ENCODE measurements at places on chromosomes 5 and 9. TPM values are rescaled to one million over a fixed set of nuclear protein-coding genes. Genes with fewer than 3 reads are reported as not detected.

- DNase-seq: no peak
- H3K4me3 ChIP-seq: no peak overlapping the region
- no peaks in the 10 kb centered on the region for H3K36me3 ChIP-seq
- H3K4me1 ChIP-seq: no peaks in the 10 kb centered on the region
- no peaks in the 10 kb centered on the region for H3K27me3 ChIP-seq
- no peak overlapping the region for H3K27ac ChIP-seq
Measured at GRCh38 chr9:72596451-72597180, 75.2 kb downstream of the TMC1 start.

GRCh38 chr9:18795947-18796671, 236.9 kb downstream of the SAXO1 start:
- no peak for DNase-seq
- no peak overlapping the region for H3K27ac ChIP-seq
- H3K4me1 ChIP-seq: no peaks in the 10 kb centered on the region

The SLC34A1 gene
- 0.20 TPM for total RNA-seq

The ADRA1B gene
- not detected for total RNA-seq

The WNK2 gene
- total RNA-seq: 0.69 TPM

The TXN gene
- total RNA-seq: 53.0 TPM

DNA sequence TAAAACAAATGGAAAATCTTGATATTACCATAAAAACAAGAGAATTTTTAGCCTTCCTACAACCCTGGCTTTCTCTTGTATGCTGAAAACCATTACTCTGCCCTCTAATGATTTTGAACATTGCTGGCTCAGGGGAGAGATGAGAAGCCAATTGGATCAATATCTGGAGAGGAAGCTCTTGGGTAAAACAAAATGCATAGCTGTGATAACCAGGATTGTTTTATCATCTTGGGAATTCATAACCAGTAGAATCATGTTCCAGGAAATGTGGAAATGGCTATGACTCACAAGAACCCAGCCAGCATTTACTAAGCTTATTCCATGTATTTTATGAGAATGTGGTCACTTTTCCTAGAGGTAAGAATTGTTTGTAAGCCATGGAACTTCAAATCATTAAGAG, 51.1 kb upstream of the CTNND2 start:
- no peak for DNase-seq
- H3K36me3 ChIP-seq: no peaks in the 10 kb centered on the region
- no peak overlapping the region for H3K4me3 ChIP-seq
- H3K4me1 ChIP-seq: no peaks in the 10 kb centered on the region
- H3K27ac ChIP-seq: no peak overlapping the region
- H3K27me3 ChIP-seq: no peaks in the 10 kb centered on the region

- no peak overlapping the region for H3K4me3 ChIP-seq
- H3K27ac ChIP-seq: no peak overlapping the region
- DNase-seq: no peak
- no peaks in the 10 kb centered on the region for H3K36me3 ChIP-seq
- no peaks in the 10 kb centered on the region for H3K4me1 ChIP-seq
Measured at GRCh38 chr5:122880170-122880689, 34.8 kb downstream of the SNX24 start.

DNA sequence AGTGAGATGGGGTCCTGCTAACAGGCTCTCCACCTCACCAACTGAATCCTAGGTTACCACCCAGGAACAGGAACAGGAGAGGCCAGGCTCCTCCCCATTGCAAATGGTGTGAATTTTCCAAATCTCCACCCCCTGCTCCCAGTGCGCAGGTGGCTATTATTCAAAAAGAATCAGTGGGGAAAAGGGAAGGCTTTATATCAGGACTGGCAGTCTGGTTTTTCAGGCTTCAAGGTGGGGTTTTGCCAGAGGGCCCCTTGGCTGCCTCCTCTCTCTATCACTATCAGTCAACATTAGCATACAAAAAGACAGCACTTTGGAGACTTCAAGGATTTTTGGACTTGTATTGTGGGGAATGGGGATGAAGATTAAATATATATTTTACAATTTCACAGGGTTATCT, 1817.6 kb upstream of the C9orf72 start:
- no peak overlapping the region for H3K4me3 ChIP-seq
- H3K27me3 ChIP-seq: no peaks in the 10 kb centered on the region
- H3K27ac ChIP-seq: no peak overlapping the region
- no peak for DNase-seq
- no peaks in the 10 kb centered on the region for H3K4me1 ChIP-seq

The SLC4A9 gene
- total RNA-seq: 0.96 TPM

DNA sequence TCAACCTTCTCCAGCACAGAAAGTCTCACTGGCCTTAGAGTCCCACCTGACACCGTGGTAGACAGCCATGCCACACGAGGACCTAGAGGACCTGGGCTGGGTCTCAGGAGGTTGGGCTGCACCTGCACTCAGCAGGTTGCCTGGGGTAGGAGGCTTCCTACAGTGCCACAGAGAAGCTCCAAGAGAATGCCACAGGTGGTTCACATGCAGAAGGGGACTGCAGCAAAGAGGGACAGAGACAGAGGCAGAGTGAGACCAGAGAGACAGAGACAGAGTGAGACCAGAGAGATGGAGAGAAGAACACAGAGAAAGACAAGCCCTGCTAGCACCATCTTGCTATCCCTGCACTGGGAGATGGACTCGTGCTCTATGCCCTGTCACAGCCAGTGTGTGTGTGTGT, 5.7 kb downstream of the CAMK2A start:
- H3K27ac ChIP-seq: no peak overlapping the region
- DNase-seq: no peak
- no peaks in the 10 kb centered on the region for H3K27me3 ChIP-seq
- H3K4me3 ChIP-seq: no peak overlapping the region

GRCh38 chr5:139895647-139896046, 100.0 kb downstream of the PSD2 start:
- H3K36me3 ChIP-seq: no peaks in the 10 kb centered on the region
- no peak overlapping the region for H3K27ac ChIP-seq
- H3K4me3 ChIP-seq: no peak overlapping the region
- H3K4me1 ChIP-seq: no peaks in the 10 kb centered on the region
- H3K27me3 ChIP-seq: no peaks in the 10 kb centered on the region
- no peak for DNase-seq

The PCDHB4 gene
- total RNA-seq: not detected

The SPATA31D4 gene
- not detected for total RNA-seq

The ABHD17B gene
- 19.4 TPM for total RNA-seq

DNA sequence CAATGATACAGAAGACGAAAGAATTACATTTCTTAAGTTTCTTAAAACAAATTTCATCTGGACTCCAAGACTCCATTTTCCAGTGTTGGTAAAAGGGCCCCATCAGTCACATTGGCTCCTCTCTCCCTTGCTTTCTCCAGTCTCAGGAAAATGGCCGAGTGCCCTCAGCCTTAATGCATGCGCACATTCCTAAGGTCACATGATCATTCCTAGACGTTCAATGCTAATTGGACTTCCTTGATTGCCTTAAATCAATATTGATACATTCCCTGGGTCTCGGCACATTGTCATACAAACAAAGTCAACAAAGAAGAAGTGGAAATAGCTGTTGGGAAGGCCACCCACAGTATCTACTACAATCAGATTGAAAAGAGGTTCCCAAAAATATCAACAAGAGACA, 413.6 kb upstream of the GRAMD2B start:
- H3K27ac ChIP-seq: no peak overlapping the region
- no peaks in the 10 kb centered on the region for H3K4me1 ChIP-seq
- no peak overlapping the region for H3K4me3 ChIP-seq
- no peak for DNase-seq

The PLEKHG4B gene
- 2.0 TPM for total RNA-seq

The GLRA1 gene
- total RNA-seq: not detected

DNA sequence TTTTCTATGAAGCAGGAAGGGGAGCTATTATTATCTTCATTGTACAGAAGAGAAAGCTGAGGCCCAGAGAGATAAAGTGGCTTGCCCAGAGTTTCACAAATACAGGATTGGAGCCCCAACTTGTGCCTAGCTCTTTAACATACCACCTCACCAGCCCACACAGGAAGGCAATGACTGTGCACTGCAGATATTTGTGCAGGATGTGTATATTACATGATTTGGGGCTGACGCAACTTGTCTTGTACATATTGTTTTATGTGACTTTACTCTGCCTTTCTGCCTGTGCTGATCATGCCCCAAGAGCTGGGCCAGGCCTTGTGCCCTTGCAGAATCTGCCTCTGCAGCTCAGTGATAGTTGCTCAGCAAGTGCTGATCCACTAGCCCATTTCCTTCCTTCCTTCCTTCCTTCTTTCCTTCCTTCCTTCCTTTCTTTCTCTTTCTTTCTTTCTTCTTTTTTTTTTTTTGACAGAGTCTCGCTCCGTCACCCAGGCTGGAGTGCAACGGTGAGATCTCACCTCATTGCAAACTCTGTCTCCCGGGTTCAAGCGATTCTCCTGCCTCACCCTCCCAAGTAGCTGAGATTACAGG, 106.6 kb upstream of the TBCA start:
- H3K4me3 ChIP-seq: no peak overlapping the region
- H3K27ac ChIP-seq: no peak overlapping the region
- no peaks in the 10 kb centered on the region for H3K4me1 ChIP-seq
- DNase-seq: no peak
- no peaks in the 10 kb centered on the region for H3K36me3 ChIP-seq

The BNC2 gene
- 0.05 TPM for total RNA-seq

GRCh38 chr9:114799925-114800324, 5.9 kb downstream of the TNFSF15 start:
- H3K27me3 ChIP-seq: no peaks in the 10 kb centered on the region
- no peaks in the 10 kb centered on the region for H3K4me1 ChIP-seq
- no peak overlapping the region for H3K4me3 ChIP-seq

DNA sequence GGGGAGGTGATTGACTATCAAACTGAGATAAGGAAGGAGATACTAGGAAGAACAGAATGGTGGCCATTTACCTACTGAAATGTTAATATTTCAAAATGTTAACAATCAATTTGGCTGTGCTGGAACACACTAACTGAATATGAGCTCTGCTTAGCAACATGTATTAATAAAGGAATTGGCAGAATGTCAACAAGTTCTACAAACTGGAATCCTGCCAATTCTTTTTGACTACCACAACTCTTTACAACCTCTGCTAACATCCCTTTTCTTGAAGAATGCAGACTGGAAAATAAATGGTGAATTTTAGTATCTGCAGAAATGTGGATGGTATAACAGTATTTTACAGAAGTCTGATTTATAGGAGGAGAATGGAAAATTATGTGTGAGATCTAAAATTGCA, 446.4 kb downstream of the ISL1 start:
- H3K4me1 ChIP-seq: no peaks in the 10 kb centered on the region
- H3K27ac ChIP-seq: no peak overlapping the region
- no peaks in the 10 kb centered on the region for H3K36me3 ChIP-seq
- no peak overlapping the region for H3K4me3 ChIP-seq
- no peaks in the 10 kb centered on the region for H3K27me3 ChIP-seq

GRCh38 chr5:123441408-123441807, 18.2 kb upstream of the CEP120 start:
- no peak for DNase-seq
- H3K36me3 ChIP-seq: no peaks in the 10 kb centered on the region
- H3K27ac ChIP-seq: no peak overlapping the region
- H3K4me1 ChIP-seq: no peaks in the 10 kb centered on the region

DNA sequence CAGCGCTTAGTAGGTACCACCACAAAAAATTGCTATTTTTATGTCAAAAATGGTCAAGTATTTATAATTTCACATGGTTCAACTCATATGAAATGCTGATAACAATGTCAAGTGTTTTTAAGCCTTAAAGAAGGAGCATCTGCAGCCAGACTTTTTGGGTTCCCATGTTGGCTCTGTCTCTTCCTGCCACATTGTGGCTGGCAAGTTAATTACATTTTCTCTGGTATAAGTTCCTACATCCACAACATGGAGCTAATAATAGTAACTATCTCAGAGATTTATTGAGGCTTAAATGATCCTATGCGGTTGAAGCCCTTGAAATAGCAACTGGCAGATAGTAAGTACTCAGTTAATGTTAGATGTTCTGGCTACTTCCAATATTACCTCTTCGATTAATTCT, 5.4 kb downstream of the ATP10B start:
- H3K27me3 ChIP-seq: no peaks in the 10 kb centered on the region
- no peak overlapping the region for H3K4me3 ChIP-seq
- H3K4me1 ChIP-seq: no peaks in the 10 kb centered on the region
- no peak for DNase-seq

DNA sequence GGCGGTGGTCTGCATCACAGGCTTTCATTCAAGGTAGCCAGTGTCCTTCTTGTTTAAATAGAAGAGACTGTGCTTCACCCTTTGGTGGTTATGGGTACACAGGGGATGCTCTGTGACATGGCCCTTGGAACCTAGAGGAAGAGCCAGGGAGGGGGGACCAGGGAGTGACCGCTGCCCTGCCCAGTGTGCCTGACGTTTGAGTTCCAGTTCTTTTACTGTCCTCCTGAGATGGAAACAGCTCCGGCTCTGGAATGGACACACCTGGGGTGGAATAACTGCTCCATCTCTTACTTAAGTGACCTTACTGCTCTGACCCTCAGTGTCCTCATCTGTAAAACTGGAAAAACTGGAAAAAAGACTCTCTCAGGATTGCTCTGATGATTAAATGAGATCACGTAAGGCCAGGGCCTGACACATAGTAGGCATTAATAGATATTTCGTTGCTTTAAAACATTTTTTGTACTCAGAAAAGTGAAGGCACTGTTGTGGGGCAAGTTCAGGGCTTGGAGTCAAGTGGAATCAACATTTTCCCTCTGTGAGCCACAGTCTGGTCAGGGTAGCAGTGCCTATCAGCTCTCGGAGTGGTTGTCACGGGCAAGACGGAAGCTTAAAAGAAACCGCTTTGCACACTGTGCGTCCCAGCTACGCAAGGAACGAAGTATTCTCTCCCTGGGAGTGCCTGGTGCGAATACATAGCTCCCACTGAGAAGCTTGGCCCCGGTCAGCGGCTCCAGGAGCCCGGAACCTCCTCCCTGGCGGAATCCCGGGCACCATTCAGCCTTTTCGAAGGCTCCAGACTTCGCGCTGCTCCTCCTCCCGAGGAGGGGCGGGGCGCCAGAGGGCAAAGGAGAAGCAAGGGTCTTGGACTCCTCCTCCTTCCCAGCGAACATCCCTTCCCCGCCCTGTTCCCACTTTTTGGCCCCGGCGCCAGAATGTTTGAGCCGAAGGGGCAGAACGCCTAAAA, 5.8 kb downstream of the POU4F3 start:
- peaks cover 17% of the 10 kb centered on the region for H3K27me3 ChIP-seq
- H3K4me3 ChIP-seq: no peak overlapping the region
- no peaks in the 10 kb centered on the region for H3K36me3 ChIP-seq
- H3K27ac ChIP-seq: no peak overlapping the region

DNA sequence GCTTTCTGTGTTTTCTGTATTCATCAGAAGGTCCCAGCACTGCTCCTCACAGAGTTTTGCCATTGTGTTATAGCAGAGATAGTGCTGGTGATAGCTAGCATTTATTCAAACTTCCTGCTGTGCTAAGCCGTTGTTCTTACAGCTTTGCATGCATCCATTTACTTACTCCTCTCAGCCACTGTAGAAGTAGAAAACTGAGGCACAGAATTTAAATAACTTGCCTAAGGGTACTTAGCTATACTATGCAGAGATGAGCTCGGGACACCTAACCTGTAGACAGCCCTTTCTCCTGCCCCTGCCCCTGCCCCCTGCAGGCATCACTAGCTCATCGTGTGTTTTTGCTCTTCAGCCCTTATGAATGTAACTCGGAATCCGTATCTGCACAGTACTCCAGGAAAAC, 227.6 kb downstream of the SAXO1 start:
- H3K4me1 ChIP-seq: no peaks in the 10 kb centered on the region
- H3K27ac ChIP-seq: no peak overlapping the region
- H3K4me3 ChIP-seq: no peak overlapping the region
- H3K27me3 ChIP-seq: no peaks in the 10 kb centered on the region
- no peaks in the 10 kb centered on the region for H3K36me3 ChIP-seq
